B cell (primary cell): ENCODE measurements at places on chromosomes 16 and 17.

DNA sequence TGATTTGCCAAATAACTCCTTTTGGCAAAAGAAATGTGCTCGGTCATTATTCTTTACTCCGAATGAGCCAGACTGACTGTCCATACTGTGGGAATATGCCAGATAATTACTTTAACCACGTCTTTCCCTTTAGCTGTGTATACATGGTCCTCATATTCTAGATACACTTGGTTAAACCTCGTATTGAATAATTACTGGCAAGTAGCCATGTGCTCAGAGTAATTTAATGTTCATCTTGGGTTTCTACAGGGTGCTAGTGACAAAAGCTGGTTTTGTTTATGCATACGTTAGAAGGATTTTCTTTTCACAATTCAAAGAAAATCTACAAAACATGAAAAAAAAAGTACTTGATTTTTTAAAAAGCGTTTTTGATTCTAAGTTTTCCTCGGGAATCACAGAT lies 540.3 kb downstream of the KCNJ2 start:
- no peak overlapping the region for H3K27ac ChIP-seq
- no peaks in the 10 kb centered on the region for H3K36me3 ChIP-seq
- H3K27me3 ChIP-seq, result no peaks in the 10 kb centered on the region
- no peak overlapping the region for H3K4me3 ChIP-seq

DNA sequence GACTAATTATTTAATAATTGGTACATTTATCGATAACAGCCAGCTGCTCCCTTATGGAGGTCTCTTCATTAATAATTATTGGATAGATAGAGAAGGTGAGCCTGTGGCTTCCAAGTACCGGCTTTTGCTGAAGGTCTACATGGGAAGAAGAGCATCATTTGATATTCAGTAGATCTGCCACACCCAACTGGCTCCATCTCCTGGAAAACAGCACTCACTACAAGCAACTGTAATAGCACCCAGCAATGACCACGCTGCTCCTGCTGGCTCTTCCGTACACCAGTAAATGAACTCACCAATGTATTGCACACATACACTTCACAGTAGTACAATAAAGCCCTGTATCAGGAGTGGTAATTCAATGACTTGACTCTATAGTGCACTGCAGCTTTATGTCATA lies 19.5 kb downstream of the MARVELD3 start:
- H3K36me3 ChIP-seq, result peaks cover 6% of the 10 kb centered on the region
- H3K27me3 ChIP-seq, result no peaks in the 10 kb centered on the region
- peak; percentile 28 for DNase-seq
- no peak overlapping the region for H3K4me3 ChIP-seq
- no peaks in the 10 kb centered on the region for H3K4me1 ChIP-seq

- H3K36me3 ChIP-seq, result peaks cover 2% of the 10 kb centered on the region
- H3K27me3 ChIP-seq, result no peaks in the 10 kb centered on the region
- no peaks in the 10 kb centered on the region for H3K4me1 ChIP-seq
These were observed 92.3 kb upstream of the C17orf78 start for GRCh38 chr17:37283414-37283961.

GRCh38 chr17:46929413-46929812 lies 6.5 kb downstream of the GOSR2 start:
- no peak overlapping the region for H3K4me3 ChIP-seq
- no peaks in the 10 kb centered on the region for H3K27me3 ChIP-seq

DNA sequence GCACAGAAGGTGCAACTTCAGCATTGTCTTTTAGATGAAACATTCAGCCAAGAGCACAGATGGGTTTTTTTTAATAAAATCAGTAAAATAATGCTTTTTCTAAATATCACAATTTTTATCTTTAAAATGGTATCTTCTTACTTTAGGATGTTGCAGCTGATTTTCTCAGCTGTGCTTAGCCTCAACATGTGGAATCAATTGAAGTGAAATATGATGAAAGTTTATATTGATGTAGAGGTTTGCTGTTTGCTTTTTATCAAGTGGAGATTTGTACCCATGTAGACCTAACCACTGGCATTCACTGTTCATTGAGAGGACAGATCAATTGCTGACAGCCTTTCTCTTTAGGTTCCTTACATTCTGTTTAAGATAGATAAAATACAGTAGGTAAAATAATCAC lies 107.8 kb downstream of the CYB561 start:
- DNase-seq, result no peak
- H3K27me3 ChIP-seq, result no peaks in the 10 kb centered on the region
- H3K4me1 ChIP-seq, result no peaks in the 10 kb centered on the region
- H3K36me3 ChIP-seq, result no peaks in the 10 kb centered on the region
- no peak overlapping the region for H3K4me3 ChIP-seq

DNA sequence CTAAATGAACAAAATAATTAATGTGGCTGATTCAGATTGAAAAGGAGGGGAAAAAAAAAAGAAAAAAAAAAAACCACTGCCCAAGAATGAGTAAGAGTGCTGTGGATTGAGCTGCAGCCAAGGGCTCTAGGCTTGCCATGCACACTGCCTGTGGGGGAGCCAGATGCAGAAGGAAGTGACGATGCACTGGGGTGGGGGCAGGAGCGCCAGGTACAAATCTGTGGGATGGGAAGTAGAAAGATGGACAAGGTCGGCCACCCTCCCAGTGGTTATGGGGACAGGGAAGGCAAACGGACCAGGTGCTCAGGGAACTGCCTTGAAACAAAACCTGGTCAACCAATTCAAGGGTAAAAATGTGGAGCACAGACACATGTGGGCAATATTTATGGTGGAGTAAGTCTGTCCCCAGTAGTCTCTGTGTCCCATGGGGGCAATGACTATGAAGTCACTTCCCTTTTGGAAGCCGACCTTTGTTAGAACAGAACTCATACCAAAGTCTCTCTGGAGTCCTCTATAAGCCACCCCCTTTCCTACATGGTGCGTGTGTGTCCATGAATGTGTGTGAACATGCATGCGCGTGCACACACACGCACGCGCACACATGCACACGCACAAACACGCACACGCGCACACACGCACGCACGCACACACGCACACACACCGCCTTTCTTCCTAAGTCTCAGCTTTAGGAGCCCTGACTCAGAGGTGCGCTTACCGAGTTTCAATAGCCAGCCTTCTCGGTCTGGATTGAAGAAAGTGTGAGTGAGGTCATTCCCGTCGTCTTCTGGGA lies 84.3 kb downstream of the CYTH1 start:
- no peaks in the 10 kb centered on the region for H3K27me3 ChIP-seq
- no peak overlapping the region for H3K4me3 ChIP-seq
- H3K4me1 ChIP-seq, result peaks cover 33% of the 10 kb centered on the region
- peak; percentile 61 for DNase-seq
- peaks cover 91% of the 10 kb centered on the region for H3K36me3 ChIP-seq
- H3K27ac ChIP-seq, result peak overlapping the region; percentile 58

DNA sequence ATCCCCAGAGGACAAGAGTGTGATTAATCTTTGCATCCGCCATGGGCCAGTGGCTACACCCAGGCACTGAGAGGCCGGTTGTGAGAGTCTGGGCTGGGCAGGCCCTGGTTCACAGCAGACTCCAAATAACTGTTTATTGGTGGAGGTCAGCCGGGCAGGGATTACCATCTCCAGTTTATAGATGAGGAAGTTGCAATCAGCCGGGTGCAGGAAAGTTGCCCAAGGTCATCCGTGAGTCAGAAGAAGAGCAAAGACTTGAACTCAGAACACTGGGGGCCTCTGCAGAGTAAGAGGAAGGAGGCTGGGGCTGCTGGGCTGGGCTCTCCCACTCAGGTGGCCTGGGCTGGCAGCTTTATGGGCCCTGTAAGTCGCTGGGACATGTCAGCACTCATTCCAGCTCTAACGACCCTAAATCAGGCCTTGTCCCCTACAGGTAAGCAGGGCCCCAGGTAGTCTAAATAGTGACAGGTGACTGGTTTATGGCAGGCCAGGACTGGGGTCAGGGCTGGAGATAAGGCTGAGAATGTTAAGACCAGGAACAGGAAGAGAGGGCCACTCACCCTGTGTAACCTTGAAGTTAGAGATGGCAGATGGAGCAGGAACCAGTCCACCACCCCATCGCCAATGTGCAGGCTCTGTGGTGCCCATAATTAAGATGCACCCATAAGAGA lies 2.1 kb upstream of the CA4 start:
- peaks cover 40% of the 10 kb centered on the region for H3K27me3 ChIP-seq
- H3K36me3 ChIP-seq, result no peaks in the 10 kb centered on the region
- no peak for DNase-seq
- H3K4me3 ChIP-seq, result no peak overlapping the region

DNA sequence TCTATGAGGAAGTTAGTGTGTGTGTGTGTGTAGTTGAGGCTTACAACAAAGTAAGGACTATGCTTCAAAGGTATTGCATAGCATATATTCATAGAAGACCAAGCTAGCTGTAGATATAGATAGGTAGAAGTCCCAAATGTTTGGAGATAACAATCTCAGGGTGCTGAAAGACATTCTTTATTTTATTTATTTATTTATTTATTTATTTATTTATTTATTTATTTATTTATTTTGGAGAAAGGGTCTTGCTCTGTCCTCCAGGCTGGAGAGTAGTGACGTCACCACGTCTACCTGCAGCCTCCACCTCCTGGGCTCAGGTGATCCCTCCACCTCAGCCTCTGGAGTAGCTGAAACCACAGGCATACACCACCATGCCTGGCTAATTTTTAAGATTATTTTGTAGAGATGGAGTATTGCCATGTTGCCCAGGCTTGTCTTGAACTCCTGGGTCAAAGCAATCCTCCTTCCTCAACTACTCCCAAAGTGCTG lies 284.6 kb upstream of the KIF2B start:
- H3K4me3 ChIP-seq, result no peak overlapping the region
- no peaks in the 10 kb centered on the region for H3K36me3 ChIP-seq
- no peaks in the 10 kb centered on the region for H3K27me3 ChIP-seq
- H3K4me1 ChIP-seq, result no peaks in the 10 kb centered on the region
- no peak for DNase-seq

DNA sequence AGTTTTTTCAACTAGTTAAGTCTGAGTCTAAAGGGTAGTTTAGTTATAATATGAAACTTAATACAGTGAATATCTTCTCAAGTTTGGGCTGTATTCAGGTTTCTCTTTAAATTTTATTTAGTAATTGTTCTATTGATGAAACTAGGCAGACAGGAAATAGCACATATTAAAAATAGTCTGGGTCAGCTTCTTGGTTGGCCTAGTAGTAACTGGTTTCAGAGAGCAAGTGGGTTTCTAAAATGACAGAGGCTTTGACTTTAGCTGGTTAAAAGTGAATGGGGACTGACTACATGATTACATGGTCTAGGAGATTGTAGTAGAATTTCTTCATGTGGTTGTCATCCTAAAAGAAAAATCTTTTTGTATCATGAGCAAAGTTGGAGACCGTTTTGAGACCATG lies 46.8 kb downstream of the OMG start:
- peaks cover 11% of the 10 kb centered on the region for H3K4me1 ChIP-seq
- no peak for DNase-seq
- H3K27ac ChIP-seq, result no peak overlapping the region
- H3K36me3 ChIP-seq, result peaks cover 5% of the 10 kb centered on the region
- H3K4me3 ChIP-seq, result no peak overlapping the region
- H3K27me3 ChIP-seq, result no peaks in the 10 kb centered on the region

GRCh38 chr17:61770043-61770442 lies 93.3 kb downstream of the BRIP1 start:
- H3K4me1 ChIP-seq, result no peaks in the 10 kb centered on the region
- DNase-seq, result no peak
- H3K27me3 ChIP-seq, result no peaks in the 10 kb centered on the region
- H3K27ac ChIP-seq, result no peak overlapping the region
- H3K36me3 ChIP-seq, result no peaks in the 10 kb centered on the region

DNA sequence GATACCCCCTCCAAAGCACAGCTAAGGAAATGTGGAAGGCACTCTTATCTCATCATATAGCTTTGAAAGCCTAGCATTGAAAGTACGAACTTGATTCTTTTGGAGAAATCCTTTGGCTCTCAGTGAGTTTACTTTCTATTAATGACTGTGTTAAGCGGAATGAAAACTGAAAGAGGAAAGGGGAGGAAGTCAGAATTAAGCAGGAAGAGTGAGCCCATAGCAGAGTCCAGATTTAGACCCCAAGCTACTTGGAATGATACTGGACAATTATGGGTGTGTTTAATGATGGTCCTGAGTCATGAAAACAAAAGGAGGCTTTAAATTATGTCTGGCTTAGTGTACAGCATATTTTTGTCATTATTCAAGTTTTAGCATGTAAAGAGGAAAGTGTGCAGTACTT lies 42.2 kb downstream of the TENT4B start:
- no peaks in the 10 kb centered on the region for H3K36me3 ChIP-seq
- no peaks in the 10 kb centered on the region for H3K27me3 ChIP-seq
- H3K4me1 ChIP-seq, result peaks cover 29% of the 10 kb centered on the region

DNA sequence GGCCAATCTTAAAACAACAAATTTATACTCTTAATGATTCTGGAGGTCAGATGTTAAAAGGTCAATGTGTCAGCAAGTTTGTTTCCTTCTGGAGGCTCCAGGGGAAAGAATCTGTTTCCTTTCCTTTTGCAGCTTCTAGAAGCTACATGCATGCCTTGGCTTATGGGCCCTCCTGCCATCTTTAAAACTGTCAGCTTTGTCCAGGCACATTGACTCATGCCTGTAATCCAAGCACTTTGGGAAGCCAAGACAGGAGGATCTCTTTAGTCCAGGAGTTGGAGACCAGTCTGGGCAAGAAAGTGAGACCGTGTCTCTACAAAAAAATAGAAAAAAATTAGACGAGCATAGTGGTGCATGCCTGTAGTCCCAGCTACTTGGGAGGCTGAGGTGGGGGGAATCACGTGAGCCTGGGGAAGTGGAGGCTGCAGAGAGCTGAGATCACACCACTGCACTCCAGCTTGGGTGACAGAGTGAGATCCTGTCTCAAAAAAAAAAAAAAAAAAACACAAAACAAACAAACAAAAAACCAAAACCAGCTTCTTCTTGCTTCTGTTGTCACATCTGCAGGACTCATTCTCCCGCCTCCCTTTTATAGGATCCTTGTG lies 58.3 kb downstream of the NOS2 start:
- H3K27me3 ChIP-seq, result no peaks in the 10 kb centered on the region
- DNase-seq, result no peak
- no peaks in the 10 kb centered on the region for H3K36me3 ChIP-seq

DNA sequence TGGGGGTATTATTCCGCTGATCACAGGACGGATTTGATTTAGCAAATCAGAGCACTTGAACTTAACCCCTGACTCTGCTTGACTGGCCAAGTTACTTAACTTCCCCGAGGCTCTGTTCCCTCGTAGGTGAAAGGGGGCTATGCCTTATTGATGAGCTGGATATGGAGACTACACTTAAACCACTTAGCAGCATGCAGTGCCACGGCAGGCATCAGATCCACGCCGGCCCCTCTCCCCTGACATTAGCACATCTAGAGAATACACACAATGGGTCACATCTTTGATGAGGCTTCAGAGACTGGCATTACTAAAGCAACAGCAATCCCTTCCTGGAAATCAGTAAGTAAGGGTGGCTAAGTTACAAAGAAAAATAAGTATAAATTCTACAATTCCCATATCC lies 71.0 kb downstream of the ABCC12 start:
- no peak for DNase-seq
- no peak overlapping the region for H3K4me3 ChIP-seq
- no peak overlapping the region for H3K27ac ChIP-seq

GRCh38 chr17:35555691-35556090 lies 4.9 kb downstream of the SLFN14 start:
- no peak for DNase-seq
- no peak overlapping the region for H3K4me3 ChIP-seq
- no peak overlapping the region for H3K27ac ChIP-seq
- no peaks in the 10 kb centered on the region for H3K36me3 ChIP-seq
- no peaks in the 10 kb centered on the region for H3K4me1 ChIP-seq
- H3K27me3 ChIP-seq, result no peaks in the 10 kb centered on the region

GRCh38 chr17:63270610-63271009 lies 175.5 kb downstream of the CYB561 start:
- H3K4me3 ChIP-seq, result no peak overlapping the region
- H3K36me3 ChIP-seq, result no peaks in the 10 kb centered on the region
- DNase-seq, result no peak
- no peak overlapping the region for H3K27ac ChIP-seq
